ENCODE measurements at places on chromosomes 2 and 18.

DNA sequence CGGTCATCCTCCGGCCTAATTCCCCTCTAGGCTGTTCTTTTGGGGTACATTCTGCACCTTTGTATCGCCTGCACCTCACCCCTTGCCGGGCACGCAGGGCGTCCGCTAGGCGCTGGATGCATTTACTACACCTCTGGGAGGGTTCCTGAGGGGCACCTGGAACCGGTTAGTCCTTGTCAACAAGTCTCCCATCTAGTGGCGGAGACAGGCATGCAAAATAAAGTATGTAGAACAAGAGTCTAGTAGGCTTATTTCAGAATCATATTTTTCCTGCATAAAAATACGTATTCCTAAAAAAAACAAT is 705 bp upstream of the TEX261 start:
- no peak for DNase-seq

DNA sequence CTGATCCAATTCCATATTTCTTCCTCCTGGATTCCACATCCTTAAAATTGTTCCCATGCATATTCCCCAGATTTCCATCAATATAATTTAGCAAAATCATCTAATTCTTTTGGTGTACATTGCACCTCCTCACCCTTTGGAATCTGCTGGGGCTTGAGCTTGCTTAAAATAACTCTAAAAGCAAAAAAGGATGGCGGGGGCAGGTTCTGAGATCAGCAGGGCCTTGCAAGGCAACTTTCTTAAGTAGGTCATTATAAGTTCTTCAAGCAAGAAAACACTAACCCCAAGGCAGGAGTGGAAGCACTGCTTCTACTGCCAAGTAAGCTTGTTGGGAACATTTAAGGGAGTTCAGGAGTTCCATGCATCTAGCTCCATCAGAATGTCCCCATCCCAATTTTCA is 254.3 kb upstream of the CCDC68 start:
- DNase-seq = no peak

DNA sequence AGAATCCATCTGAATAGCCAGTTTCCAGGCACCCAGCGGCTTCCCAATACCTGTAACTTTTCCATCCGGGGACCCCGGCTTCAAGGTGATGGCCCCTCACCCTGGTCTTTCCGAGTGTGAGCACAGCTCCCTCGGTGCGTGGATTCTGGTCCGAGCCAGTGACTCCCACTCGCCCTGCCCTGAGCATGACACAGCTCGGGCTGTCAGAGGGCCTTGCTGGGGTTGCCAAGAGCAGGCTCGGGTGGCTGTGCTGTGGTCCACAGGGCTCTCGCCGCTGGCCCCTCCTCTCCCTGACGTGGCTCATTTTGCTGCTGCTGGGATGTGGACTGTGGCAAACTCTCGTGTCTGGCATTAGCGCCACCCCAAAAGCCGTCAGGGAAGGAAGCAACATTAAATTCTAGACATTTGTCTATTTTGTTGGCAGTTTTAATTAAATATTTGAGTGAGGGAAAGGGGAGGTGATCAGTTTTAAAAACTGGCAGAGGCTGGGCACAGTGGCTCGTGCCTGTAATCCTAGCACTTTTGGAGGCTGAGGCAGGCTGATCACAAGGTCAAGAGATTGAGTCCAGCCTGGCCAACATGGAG is 5.6 kb upstream of the ESPNL start:
- DNase-seq = no peak

DNA sequence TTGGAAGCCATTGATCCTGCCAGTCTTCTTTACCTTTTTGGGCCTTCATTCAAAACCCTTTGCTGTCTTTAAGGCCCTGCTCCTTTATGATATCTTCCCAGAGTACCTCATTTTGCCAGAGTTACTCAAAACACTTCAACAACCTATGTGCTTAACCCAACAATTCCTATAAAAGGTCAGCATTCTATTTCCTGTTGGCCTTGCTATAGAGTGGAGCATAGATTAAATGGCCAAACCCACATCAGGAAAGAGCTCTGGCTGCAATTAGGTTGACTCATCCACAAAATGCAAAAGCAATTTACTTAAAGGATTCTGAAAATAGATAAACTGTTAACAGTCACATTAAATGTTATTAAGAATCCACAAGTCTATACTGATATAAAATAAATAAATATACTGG is 21.2 kb downstream of the MRPL33 start:
- no peak for DNase-seq

DNA sequence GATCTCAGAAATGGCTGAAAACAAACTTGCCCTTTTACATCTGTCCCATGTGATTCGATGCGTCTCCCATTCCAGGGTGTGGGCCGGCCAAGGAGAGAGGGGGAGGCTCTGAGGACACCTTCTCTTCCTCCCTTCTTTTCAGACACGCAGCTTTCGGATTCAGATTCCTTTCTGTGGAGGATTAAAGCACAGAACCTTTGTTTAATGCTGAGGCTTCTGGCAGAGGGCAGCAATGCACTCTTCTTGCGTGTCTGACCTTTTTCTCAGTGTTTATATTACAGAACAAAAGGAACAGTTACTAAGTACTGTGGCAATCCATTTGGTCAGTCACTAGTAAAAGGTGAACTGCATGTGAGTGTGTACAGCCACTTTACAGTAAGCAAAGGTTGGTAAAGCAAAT is 268.9 kb upstream of the CCDC68 start:
- DNase-seq = no peak

DNA sequence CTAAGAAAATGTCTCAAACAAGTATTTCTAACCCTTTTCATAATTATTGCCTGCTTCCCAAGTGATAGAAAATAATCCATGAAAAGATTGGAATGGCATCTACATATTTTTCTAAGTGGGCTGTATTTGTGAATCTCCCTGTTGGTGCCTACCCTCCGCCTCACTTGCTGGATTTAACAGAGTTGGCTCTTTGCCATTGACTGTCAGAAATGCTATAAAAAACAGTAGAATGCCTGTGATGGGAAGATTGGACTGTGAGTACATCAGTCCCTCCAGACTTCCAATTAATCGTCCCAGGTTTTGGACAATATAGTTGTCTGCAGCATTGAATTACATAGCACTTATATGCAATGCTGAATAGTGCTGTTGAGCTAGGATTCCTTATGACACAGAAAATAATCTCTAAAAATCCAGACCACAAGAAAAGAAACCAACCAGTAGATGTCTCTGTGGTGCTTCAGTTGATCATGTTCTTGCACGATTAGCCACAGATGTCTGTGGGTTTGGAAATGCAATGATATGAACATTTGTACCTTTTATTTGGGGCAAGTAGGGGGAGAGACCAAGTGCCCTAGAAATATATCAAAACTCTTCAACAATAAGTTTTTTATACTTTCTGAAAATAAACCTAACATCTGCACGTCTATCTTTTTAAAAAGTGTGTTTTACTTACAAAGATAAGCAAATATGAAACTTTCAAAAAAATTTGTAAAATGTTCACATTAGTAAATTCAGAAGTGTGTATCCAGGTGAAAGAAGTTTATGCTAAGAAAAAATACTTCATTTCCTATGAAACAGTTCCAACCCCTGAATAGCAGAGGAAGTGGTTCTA is 88.5 kb downstream of the DYNAP start:
- no peak for DNase-seq

GRCh38 chr2:128783193-128783671 is 464.6 kb upstream of the HS6ST1 start:
- no peak for DNase-seq

DNA sequence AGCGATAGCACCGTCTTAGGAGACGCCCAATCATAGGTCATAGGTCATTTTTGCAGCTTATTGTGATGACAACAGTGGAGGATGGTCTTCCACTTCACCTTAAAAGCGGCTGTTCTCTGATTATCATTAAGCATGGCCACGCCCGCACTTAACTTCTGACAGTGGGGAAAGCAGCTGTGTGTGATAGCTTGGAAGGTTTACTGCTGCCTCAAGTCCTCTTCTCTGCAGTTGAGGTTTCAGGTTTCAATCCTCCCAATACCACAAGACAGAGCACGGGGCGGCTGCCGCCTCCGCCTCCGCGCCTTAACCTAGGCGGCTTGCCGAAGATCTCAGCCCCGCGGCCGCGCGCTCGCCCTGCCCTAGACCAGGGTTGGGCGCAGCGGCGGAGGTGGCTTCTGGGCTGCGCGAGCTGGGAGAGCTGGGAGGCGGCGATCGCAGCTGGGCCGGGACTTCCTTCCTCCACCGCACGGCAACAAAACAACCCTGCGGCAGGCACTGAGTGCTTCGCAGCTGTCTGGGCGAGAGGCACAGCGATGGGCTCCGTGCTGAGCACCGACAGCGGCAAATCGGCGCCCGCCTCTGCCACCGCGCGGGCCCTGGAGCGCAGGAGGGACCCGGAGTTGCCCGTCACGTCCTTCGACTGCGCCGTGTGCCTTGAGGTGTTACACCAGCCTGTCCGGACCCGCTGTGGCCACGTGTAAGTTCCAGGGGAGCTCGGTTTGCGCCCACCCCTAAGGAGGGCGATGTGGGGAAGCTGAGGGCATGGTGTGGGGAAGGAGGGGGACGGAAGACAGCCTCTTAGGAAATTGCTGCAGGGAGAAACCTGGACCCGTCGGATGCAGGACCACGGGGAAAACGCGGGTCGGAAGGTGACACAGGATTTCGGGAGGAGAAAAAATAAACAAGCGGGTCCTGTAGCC is at the start of gene RNF125:
Gene RNF125 (plus strand): TSS at position 495 of the 920 bp plus-strand sequence. CDS start 39 bp downstream, at position 534.
- peak; percentile 25 for DNase-seq

DNA sequence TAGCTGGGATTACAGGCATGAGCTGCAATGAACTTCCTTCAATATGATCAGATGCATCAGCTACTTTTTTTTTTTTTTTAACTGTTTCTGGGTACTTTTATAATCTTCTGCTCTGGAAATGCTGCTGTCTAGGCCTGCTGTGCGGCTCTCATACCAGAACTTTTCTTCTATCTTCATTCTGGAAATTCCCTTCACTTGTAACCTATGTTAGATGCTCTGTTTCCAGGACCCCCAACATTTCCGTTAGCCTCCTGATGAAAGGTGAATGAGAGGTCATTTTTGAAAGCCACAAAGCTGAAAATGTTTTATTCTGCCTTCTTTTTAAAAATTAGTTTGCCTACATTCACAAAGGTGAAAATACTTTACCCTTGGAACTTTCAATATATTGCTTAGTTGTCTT is 8.6 kb downstream of the AGFG1 start:
- DNase-seq = no peak

DNA sequence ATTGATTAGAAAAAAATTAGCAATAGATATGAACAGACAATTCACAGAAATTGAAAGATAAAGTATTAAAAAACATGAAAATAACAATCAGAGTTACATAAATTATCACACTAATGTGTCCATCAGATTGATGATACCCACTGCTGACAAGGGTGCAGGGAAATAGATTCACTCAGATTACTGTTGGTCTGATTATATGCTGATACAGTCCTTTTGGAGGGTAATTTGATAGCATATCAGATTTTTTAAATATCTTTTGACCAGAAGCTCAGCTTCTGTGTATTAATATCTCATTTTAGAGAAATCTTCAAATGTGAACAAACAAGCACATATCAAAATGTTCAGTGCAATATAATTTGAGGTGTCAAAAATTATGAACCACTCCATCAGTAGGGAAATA is 157.9 kb upstream of the EPC2 start:
- no peak for DNase-seq

- no peak for DNase-seq
Measured at GRCh38 chr2:108625186-108625827, 91.0 kb downstream of the LIMS1 start.

Data from omental fat pad (tissue), 4 donors.